ENCODE measurements at places on chromosomes 7 and 10.
A peak's percentile ranks its signal among the peaks of the same experiment; 100 is the strongest.

GRCh38 chr7:158840604-158841003 lies 11.3 kb upstream of the ESYT2 start:
- H3K36me3 ChIP-seq = no peaks in the 10 kb centered on the region
- H3K4me1 ChIP-seq = no peaks in the 10 kb centered on the region
- no peaks in the 10 kb centered on the region for H3K27me3 ChIP-seq
- DNase-seq = no peak

- no peaks in the 10 kb centered on the region for H3K36me3 ChIP-seq
- DNase-seq = no peak
- no peak overlapping the region for H3K4me3 ChIP-seq
Measured at GRCh38 chr10:71621231-71622153, 98.1 kb downstream of the C10orf105 start.

- no peaks in the 10 kb centered on the region for H3K4me1 ChIP-seq
- H3K27ac ChIP-seq = no peak overlapping the region
- DNase-seq = no peak
- no peaks in the 10 kb centered on the region for H3K36me3 ChIP-seq
- no peak overlapping the region for H3K4me3 ChIP-seq
- H3K27me3 ChIP-seq = no peaks in the 10 kb centered on the region
Measured at GRCh38 chr7:67788669-67789068, 792.0 kb downstream of the TYW1 start.

GRCh38 chr7:82312646-82313045 lies 130.9 kb downstream of the CACNA2D1 start:
- no peaks in the 10 kb centered on the region for H3K36me3 ChIP-seq
- H3K27me3 ChIP-seq = no peaks in the 10 kb centered on the region
- DNase-seq = no peak
- H3K27ac ChIP-seq = no peak overlapping the region
- no peak overlapping the region for H3K4me3 ChIP-seq

- H3K27ac ChIP-seq = no peak overlapping the region
- DNase-seq = no peak
- no peak overlapping the region for H3K4me3 ChIP-seq
Measured at GRCh38 chr10:98638920-98639319, 192.2 kb upstream of the HPS1 start.

DNA sequence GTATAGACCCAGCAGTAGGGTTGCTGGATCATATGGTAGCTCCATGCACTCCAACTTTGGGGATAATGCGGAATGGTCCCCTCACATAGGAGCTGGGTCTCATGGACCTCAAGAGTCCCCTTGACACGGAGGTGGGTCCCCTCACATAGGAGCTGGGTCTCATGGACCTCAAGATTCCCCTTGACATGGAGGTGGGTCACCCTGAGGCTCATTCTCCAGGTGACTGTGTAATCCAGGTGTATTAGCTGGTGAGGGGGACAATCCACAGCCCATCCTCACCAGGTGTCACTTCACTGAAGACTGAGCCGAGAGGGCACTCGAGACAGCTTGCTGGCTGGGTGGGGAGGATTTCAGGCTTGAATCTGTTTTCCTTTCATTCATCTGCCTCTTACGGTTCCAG lies 121.9 kb downstream of the PTPN20 start:
- H3K4me3 ChIP-seq = no peak overlapping the region
- no peaks in the 10 kb centered on the region for H3K4me1 ChIP-seq
- H3K27ac ChIP-seq = no peak overlapping the region
- H3K36me3 ChIP-seq = no peaks in the 10 kb centered on the region
- DNase-seq = no peak
- no peaks in the 10 kb centered on the region for H3K27me3 ChIP-seq

GRCh38 chr10:105698592-105698991 lies 1057.5 kb downstream of the SORCS3 start:
- no peak overlapping the region for H3K27ac ChIP-seq
- DNase-seq = no peak
- H3K4me1 ChIP-seq = peaks cover 16% of the 10 kb centered on the region
- no peaks in the 10 kb centered on the region for H3K27me3 ChIP-seq
- H3K4me3 ChIP-seq = no peak overlapping the region

DNA sequence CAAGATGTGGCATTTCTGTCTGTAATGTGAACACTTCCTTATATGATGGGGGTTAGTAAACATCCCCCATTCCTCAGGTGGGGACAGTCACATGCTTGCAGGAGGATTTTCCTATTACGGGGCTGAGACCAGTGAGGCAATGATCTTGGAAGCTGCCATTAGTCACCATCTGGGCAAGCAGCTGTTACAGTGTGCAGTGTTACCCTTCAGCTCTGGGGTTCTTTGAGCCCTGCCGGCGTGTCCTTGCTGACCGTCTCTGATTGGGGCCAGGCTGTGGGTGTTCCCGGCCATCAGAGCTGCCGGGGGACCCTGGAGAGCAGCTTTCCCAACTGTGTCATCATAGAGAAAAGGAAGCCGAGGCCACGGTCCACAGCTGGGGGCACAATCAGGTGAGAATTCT lies 126.8 kb upstream of the FAM20C start:
- DNase-seq = no peak
- no peaks in the 10 kb centered on the region for H3K27me3 ChIP-seq
- no peaks in the 10 kb centered on the region for H3K36me3 ChIP-seq
- H3K4me1 ChIP-seq = peaks cover 10% of the 10 kb centered on the region

GRCh38 chr7:111368381-111369065 lies 193.8 kb downstream of the IMMP2L start:
- H3K27ac ChIP-seq = no peak overlapping the region
- H3K36me3 ChIP-seq = no peaks in the 10 kb centered on the region
- no peaks in the 10 kb centered on the region for H3K4me1 ChIP-seq
- no peaks in the 10 kb centered on the region for H3K27me3 ChIP-seq
- H3K4me3 ChIP-seq = no peak overlapping the region
- no peak for DNase-seq

DNA sequence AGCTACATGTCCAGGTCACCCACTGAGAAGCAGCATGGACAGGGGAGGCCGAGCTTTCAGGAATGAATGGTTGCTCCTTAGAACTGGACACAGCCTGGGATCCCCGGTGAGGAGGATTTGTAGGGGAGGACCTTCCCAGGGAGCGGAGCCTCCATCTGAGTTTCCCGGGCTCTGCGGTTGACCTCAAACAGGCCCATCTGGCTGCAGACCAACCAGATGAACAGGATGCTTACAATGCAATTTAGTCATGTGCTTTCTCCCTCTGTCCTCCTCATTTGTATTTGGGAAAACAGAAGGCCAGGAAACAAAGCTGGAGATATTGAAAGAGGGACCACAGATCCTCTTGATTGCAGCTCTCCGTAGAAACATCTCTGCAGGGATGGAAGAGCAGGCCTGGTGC lies 104.8 kb downstream of the EMX2 start:
- no peaks in the 10 kb centered on the region for H3K36me3 ChIP-seq
- DNase-seq = no peak
- H3K27ac ChIP-seq = no peak overlapping the region
- no peak overlapping the region for H3K4me3 ChIP-seq

DNA sequence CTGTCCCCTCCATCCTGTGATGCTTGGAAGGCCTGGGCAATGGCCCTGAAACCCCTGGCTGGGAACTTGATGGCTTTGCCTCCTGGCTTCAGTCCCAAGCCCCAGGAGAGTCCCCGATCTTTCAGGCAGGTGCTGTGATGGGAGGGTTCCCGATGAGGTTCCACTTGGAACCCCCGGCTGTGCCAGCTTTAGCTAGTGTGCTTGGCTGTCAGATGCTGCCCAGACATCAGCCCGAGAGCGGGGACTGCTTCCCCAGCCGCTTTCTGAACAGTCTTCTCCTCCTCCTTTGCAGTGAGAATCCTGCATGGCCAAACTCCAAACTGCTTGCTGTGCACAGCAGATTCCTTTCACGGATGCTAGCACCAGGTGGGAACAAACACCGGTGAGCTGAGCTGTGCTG lies 58.1 kb downstream of the PKD1L1 start:
- no peaks in the 10 kb centered on the region for H3K27me3 ChIP-seq
- H3K27ac ChIP-seq = no peak overlapping the region
- H3K4me3 ChIP-seq = no peak overlapping the region
- no peaks in the 10 kb centered on the region for H3K36me3 ChIP-seq

- no peaks in the 10 kb centered on the region for H3K4me1 ChIP-seq
- H3K4me3 ChIP-seq = no peak overlapping the region
- no peak for DNase-seq
- no peak overlapping the region for H3K27ac ChIP-seq
- no peaks in the 10 kb centered on the region for H3K27me3 ChIP-seq
- no peaks in the 10 kb centered on the region for H3K36me3 ChIP-seq
Measured at GRCh38 chr7:25759286-25759685, 392.7 kb upstream of the NFE2L3 start.

DNA sequence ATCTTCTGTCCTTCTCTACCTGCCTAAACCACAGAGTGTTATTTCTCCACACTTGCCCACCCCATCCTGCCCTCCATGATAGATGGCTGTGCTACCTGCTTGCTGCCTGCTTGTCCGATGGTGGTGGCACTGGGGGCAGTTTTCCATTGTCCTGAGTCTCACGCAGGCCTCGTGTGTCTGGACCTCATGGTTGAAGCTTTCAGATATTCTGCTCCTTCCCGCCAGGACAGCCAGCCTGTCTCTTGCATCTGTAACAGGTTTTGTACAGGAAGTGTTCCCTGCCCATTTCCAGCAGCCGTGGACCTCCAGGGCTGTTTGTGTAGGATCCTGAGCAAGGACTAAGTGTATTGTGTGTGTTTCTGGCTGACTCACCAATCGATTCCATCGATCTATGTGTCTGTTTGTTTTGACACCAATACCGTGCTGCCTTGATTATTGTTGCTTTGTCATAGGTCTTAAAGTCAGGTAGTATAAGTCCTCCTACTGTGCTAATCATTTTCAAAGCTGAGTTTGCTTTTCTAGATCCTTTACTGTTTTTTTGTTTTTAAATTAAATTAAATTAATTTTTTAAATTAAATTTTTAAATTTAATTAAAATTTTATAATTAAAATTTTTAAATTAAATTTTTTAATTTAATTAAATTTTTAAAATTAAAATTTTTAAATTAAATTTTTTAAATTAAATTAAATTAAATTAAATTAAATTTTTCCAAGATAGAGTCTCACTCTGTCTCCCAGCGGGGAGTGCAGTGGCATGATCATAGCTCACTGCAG lies 8.5 kb downstream of the IL15RA start:
- H3K27me3 ChIP-seq = no peaks in the 10 kb centered on the region
- no peak overlapping the region for H3K4me3 ChIP-seq
- H3K4me1 ChIP-seq = peaks cover 72% of the 10 kb centered on the region
- peak overlapping the region; percentile 45 for H3K27ac ChIP-seq
- DNase-seq = peak; percentile 71

GRCh38 chr10:104478380-104478779 lies 124.7 kb downstream of the CFAP58 start:
- H3K36me3 ChIP-seq = no peaks in the 10 kb centered on the region
- no peak for DNase-seq

DNA sequence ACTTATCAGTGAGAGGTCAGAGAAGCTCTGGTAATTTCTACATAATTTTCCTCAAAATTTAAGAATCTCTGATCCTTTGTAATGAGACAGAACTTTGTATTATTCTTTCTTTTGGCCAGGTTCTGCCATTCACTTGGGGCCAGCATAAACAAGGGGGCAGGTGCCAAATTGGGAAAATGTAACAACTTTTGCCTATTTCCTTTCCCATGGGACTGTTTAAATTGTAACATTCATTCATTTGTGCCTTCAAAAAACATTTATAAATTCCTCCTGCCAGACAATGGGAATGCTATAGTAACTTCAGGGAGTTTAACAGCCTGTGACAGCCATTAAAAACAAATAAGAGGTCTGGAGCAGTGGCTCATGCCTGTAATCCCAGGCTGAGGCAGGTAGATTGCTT lies 12.4 kb downstream of the DYNC1I1 start:
- H3K4me1 ChIP-seq = no peaks in the 10 kb centered on the region
- no peaks in the 10 kb centered on the region for H3K27me3 ChIP-seq
- DNase-seq = no peak
- H3K36me3 ChIP-seq = no peaks in the 10 kb centered on the region

GRCh38 chr10:69786791-69787190 lies 14.9 kb upstream of the COL13A1 start:
- no peak overlapping the region for H3K4me3 ChIP-seq
- no peaks in the 10 kb centered on the region for H3K4me1 ChIP-seq
- no peaks in the 10 kb centered on the region for H3K36me3 ChIP-seq
- H3K27me3 ChIP-seq = no peaks in the 10 kb centered on the region
- DNase-seq = no peak
- no peak overlapping the region for H3K27ac ChIP-seq

DNA sequence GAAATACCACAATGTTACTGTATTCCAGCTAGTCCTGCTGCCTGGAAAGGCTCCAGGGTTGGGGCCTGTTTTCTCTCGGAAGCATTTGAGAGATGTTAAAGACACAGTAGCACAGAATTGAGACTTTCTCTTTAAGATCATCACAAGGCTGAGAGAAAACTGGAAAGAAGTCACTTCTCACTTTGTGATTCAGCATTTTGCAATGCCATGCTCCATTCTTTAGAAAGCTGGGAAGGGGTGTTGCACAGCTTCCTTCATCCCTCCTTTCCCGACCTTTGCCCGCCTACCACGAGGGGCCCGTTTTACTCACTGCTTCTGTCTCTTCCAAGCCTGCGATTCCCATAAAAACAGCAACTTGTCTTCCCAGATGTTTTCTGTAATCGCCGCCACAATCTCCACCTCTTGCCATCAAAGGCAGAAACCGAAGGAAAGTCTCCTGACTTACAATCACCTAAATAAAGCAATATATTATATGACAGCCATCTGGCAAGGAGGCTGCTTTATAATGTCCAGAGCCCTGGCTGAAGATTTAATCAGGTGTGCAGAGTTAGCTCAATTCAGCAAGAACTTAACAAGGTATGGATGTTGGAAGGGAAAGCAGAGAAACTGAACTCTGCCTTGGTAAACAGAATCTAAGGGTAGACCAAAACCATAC lies 18.9 kb downstream of the NOD1 start:
- no peak overlapping the region for H3K4me3 ChIP-seq
- no peaks in the 10 kb centered on the region for H3K36me3 ChIP-seq
- peak; percentile 45 for DNase-seq
- no peaks in the 10 kb centered on the region for H3K4me1 ChIP-seq
- H3K27ac ChIP-seq = no peak overlapping the region

DNA sequence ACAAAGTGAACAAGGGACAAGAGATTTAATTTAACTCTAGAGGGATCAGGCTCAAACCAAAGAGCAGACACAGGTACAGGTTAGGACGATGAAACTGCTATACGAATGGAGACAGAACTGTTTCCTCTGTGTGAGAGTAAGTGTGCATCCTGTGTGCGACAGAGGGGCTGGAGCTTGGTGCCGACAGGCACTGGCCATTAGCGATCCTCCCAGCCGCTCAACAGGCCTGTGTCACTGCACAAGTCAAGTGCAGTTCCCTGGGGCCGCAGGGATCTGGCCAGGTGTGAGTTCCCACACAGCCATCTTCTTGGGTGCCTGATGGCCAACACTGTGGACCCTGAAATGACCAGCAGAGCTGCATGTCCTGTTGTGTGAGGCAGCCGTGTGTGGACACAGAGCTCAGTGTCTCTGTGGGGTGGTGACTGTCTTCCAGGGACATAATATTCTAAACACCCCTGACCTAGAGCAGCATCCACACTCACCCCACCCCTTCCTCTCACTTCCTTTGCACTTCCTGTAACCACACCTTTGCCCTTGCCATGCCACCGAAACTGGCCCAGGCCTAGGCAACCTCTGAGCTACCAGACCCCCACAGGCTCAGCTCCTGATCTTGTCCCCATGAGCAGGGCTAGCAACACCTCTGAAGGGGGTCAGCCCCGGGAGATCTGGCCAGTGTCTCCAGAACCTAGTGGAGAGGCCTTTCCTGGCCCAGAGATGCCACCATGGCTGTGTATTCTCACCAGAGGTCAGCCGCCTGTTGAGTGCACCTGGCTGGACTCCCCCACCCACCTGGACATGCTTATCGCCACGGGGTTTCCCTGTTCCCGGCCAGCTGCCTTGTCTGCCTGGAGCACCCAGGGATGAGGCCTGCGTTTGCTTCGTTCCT lies 11.7 kb upstream of the TBRG4 start:
- no peaks in the 10 kb centered on the region for H3K27me3 ChIP-seq
- no peak for DNase-seq
- no peak overlapping the region for H3K4me3 ChIP-seq
- H3K4me1 ChIP-seq = no peaks in the 10 kb centered on the region
- no peaks in the 10 kb centered on the region for H3K36me3 ChIP-seq

Data from body of pancreas (tissue), 4 donors.